NCI-H345 (cell line): ENCODE measurements at places on chromosomes 7 and 10.

- no peak for DNase-seq
Observed at GRCh38 chr7:158856883-158857668, 718 bp downstream of the DYNC2I1 start.

DNA sequence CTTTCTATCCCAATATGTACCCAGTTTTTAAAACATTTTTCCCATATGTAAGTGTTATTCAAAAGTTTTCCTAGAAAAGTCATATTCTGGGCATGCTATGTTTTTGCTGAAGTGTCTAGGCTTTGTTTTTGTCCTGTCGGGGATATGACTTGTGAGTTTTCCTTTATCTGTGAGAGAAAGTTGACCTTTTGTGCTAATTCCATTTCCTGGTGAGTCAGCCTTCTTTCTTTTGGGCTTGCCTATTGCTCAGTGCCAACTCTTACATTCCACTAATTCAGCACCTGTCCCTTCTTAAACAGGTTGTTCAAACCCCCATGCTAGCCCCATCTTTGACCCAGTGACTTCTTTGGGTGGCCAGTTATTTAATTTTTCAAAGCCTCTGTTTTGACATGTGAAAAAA lies 146.2 kb downstream of the AHR start:
- DNase-seq, result no peak

DNA sequence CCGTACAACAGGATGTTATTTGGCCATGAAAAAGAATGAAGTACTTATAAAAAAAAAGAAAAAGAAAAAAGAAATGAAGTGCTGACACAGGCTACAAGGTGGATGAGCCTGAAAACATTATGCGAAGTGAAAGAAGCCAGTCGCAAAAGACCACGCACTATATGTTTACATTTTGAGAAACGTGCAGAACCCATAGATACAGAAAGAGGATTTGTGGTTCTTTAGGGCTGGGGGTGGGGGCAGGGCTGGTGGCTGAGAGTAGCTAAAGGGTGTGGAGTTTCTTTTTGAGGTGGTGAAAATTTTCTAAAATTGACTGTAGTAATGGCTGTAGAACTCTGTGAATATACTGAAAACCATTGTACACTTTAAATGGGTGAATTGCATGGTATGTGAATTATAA lies 86.0 kb upstream of the FAM20C start:
- no peak for DNase-seq

DNA sequence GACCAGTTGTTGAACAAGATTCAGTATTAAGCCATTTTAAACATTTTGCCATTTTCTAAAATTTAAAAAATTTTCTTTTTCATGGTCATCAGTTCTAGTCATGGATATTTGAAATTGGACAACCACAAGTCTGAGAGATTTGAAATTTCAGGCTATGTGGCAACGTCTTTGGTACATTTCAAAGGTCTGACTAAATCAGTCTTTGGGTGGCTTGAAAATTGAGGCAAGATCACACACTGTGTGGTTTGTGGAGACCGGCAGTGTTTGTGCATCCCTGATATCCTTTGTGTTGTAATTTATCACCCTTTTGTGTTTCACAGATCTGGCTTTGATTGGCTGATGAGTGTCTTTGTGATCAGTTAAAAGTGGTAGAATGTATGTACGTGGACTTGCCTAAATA lies 35.7 kb downstream of the CCAR1 start:
- no peak for DNase-seq

GRCh38 chr7:11447106-11447505 lies 384.9 kb downstream of the THSD7A start:
- DNase-seq, result no peak

- DNase-seq, result no peak
Observed at GRCh38 chr7:106063692-106064091, 48.4 kb downstream of the SYPL1 start.

DNA sequence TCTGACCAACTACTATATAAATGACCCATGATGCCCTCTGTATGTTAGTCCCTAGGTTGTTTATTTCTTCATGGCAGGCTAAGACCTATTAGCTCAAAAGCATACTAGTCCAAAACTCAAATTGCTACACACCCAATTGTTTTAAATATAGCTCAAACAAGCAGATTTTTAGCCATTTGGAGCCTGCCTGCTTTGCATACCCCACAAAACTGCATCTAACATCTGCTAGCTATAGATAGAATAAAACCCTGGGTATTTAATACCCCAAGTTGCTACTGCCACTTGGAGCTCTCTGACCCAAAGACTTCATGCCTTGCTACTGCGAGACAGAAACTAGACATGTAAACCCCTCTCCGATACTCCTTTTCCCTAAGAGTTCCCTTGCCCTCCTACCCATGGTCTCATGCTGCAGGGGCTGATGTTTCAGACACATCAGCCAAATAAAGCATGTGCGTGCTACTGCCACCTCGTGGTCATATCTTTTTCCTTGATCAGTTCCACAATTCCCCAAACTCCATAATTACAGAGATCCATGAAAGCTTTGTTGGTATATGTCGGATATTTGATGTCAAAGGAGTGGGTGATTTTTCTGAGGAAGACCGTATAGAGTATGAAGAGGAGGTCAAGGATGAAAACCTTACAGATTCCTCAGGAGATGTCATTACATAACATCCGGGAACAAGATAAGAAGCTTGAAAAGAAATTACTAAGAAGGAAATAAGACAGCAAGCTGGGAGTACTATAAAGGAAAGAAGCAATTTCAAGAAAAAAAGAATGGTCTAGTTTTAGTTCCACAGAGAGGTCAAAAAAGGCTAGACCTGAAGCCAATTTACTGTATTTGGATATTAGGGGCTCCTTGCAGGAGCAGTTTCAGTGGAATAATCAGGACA lies 386.6 kb downstream of the SH2D4B start:
- peak; percentile 10 for DNase-seq

DNA sequence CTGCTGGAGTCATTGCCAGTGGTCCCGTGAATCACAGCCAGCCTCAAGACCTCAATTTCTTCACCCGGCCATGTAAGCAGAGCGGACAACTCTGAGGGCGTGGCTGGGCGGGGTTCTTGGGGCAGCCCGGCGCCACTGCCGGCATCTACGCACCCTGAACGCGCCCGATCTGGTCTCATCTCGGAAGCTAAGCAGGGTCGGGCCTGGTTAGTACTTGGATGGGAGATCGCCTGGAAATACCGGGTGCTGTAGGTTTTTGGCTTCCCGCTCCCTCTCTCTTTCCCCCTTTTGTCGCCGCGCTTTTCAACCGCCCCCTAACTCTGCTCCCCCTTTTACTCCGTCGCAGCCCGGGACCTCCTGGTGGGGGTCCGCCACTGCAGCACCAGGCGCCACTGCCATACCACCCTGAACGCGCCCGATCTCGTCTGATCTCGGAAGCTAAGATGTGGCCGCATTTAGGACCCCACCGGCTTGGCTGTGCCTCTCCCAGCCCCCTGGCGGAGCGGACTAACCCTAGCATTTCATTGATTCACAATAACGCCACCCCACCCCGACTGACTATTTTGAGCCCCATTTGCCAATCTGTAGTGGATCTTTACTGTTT lies 25.3 kb downstream of the GARIN1A start:
- no peak for DNase-seq

DNA sequence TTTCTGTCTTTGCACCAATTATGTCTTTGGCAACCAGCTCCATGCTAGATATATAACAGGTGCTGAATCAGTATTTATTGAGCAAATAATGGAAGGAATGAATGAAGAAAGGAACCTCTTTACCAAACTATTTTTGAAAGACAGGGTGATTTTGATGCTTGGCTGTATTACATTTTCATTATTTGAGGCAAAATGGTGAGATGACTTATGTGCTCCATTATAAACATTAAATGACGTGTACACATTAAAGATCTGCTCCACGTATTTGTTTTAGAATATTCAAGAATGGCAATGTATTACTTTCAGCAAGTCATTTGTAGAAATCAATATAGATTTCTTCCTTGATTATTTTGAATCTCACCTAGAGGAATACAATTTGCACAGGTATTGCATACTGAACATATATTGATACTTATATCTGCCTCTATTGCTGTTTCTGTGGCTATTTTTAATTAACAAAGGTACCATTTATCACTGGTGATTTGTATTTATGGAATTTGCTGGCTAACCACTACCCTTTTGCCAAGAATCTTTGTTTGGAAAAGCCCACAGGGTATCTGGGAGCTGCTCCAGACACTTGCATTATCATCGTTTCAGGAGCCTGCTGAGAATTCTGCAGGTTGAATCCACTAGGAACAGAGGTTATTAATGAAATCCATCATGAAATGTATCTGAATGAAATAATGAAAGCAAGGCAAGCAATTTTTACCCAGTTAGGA lies 92.2 kb downstream of the SEMA3C start:
- DNase-seq, result no peak

GRCh38 chr10:129483430-129484010 lies 16.5 kb downstream of the MGMT start:
- no peak for DNase-seq

DNA sequence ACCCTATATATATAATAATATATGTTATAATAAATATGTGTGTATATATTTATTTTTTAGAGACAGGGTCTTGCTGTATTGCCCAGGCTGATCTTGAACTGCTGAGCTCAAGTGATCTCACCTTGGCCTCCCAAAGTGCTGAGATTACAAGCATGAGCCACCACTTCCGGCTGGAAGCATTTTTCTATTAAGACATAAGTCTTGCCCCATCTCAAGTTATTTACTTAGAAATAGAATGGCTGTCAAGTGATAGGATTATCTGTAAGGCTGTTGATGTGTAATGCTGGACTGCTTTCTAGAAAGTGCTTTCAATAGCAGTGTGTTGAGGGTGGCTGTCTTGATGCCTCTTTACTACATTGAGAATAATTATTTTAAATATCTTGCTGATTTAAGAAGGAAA lies 65.2 kb downstream of the ZMYND11 start:
- DNase-seq, result no peak

DNA sequence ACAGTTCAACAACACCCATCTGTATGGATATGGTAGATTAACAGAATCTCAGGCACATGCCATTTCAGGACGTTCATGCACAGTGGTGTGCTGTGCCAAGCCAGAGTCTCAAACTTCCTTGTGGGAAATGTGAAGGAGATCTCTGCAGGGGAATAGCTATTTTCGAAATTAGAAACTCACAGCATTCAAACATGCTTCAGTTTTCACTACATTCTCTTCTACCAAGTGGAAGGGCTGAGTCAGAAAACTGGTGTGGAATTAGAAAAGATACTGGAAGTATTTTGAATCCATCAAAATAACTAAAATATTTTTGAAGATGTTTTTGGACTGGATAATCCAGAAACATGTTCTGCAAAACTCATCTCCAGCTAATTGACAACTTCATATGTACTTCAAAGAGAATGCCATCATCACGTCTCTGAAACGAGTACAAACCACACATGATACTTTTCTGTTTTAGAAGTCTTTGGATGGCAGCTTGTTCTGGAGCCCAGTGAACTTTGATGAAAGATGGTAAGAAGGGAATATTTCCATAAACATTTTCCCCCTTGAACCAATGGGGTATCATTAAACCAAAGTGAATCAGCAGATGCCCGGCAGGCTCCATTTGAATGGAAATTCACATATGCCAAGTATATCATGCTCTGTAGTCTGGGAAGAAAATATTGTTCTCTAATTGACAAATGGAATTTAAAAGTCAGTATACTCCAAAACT lies 616.3 kb upstream of the IGFBP3 start:
- DNase-seq, result no peak

GRCh38 chr7:94451187-94451586 lies 56.5 kb downstream of the COL1A2 start:
- DNase-seq, result no peak

- DNase-seq, result no peak
Observed at GRCh38 chr10:86648704-86649427, 5.5 kb upstream of the OPN4 start.

- peak; percentile 34 for DNase-seq
Observed at GRCh38 chr10:101031796-101032636, 982 bp downstream of the SFXN3 start.

- no peak for DNase-seq
Observed at GRCh38 chr10:1651270-1651966, 85.9 kb downstream of the ADARB2 start.

DNA sequence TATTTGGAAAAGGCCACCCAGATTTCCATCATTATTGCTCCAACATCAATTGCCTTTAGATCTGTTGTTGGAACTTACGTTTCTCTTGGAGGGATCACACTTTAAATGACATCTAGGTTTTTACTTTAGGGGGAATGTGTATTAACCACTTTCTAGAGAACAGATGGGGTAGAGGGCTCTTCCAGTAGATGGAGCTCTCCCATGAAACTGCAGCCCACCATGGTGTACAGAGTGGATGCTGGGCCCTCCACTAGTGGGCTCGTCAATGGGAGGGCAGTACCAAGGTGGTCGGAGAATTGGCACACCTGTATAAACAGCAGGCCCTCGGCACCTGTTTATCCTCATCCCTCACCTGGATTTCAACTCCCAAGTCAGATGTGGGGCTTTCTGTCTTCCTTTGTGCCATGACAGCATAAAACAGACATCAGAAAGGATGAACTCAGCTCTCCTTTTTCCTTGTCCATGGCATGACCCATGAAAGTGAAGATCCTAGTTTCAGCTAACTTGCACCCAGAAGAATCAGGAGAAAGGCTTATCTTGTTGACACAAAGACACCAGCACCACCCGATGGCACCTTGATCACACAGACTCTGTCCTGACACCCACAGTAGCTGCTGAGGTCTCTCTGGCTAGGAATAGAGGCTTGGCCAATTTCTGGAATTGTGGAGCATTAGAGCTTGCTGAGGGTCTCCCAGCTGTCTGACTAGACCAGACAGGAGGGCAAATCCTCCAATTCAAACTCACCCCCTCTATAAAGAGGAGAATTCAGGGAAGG lies 150.5 kb downstream of the CYP26A1 start:
- DNase-seq, result no peak

DNA sequence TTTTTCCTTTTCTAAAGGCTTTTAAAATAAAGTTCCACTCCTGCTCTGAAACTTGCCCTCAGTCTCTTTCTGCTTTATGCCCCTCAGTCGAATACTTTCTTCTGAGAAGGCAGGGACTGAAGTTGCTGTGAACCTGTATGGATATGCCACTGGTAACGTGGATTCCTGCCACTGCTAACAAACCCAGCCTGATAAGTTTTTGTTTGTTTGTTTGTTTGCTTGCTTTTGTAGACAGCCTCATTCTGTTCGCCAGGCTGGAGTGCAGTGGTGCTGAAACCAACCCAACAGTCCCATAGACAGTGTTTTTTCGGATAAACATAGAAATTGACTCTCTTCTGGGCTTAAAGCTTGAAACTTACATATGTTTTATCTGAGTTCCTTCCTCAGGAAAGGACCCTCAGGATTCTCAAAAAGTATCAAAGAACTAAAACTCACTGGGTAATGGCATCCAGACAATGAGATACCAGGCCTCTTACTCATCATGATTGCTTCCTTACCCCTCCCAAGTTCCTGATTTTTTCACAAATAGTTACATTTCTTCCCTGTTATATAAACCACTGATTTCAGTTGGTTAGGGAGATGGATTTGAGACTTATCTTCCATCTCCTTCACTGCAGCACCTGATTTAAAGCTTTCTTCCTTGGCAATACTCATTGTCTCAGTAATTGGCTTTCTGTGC lies 273.6 kb downstream of the SDHAF3 start:
- no peak for DNase-seq

DNA sequence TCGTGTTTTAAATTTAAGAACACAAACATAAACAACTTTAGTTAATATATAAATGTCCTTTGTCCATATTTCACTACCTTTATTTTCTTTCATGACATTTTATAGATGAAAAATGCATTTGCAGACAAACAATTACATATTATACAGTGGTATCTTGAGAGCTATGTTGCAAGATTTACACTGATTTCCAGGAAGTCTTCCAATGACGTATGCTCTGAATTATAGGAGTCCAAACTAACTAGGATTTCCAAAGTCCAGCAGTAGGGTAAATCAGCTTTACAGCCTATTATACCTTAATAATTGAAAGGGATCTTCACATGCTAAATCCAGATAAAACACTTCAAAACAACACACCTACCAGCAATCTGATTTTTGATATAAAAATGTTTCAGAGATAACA lies 69.4 kb downstream of the HYCC1 start:
- no peak for DNase-seq
